ENCODE measurements at places on chromosomes 13 and 19.

DNA sequence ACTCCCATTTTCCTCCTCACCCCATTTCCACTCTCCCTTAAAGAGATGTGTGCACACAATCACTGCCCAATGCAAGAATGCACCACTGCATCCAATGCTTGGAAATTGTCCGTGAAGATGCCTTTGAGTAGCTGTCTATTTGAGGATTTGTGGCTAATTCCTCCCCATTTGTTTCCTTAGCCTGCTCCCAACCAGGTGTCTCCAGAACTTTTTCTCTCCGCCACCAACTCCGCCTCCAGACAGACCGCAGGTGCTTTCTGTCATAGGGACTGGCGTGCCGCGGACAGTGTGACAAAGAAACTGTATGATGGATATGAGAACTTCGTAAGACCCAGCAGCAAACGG lies 461 bp upstream of the TM9SF2 start:
- DNase-seq, result no peak

DNA sequence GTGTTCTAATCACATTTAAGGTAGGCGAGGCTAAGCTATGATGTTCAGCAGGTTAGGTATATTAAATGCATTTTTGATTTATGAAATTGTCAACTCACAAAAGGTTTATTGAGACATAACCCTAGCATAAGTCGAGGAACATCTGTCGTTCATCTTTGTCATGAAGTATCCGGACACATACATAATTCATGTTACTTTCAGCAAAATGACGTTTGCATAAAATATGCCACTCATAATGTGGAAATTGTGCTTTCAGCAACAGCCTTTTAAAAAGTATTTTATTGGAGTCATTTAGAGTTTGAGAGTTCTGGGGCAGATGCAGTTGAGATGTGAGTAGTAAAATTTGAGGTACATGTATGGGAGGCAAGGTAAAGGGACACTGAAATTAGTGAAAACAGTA lies 66.4 kb downstream of the NAA16 start:
- DNase-seq, result no peak

GRCh38 chr13:94140511-94140910 lies 339.0 kb downstream of the DCT start:
- no peak for DNase-seq

DNA sequence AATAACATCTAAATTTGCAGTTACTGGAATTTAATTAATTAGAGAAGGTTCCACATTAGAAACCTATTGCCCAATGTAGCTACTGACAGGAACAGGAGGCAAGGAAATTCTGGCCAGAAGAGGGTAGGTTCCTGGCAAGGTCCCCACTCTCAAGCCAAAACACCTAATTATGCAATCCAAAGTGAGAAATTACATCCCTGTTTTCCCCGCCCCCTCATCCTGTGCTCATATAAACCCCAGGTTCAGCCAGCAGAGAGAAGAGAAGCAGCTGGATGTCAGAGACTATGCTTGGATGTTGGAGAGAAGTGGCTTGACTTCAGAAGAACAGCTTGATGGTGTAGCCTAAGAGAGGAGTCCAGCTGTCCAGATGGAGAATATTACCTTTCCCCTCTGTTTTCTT lies 951.3 kb upstream of the PRR20A start:
- no peak for DNase-seq

DNA sequence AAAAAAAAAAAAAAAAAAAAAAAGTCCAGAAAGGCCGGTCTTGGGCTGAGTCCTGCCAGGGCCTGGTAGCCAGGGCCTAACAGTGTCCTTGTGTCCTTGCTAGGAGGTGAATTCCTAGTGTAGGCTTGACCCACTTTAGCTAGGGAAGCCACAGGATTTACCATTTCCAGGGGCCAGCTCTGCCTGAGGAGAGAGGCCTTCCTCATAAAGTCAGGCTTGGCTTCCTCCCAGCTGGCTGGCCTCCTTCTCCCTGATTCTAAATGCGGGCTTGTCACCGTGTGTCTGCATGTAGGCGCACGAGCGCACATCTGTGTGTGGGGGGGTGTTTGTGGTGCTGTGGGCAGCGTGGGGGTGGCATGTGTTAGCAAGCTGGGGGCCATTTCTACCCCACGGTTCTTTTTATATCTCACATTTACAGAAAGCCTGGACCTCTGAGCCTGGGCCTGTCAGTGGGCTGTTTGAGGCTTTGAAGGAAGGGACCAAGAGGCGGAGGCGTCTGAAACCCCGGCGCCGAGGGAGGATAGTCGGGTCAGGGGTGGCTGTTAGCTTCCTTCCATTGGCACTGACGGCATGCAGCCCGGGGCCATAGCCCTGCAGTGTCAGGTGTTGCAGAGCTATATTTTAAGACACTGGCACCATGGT lies 31.7 kb downstream of the IER2 start:
- no peak for DNase-seq

DNA sequence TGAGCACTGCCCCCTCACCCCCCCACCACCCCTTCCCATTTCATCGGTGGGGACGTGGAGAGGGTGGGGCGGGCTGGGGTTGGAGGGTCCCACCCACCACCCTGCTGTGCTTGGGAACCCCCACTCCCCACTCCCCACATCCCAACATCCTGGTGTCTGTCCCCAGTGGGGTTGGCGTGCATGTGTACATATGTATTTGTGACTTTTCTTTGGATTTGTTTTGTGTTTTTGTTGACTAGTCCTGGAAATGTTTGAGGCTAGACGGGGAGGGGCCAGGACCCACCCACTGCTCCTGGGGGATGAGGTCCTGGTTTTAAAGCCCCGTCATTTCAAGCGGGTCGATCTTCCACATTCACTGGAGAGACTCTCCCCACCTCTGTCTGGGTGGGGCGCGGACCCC lies 3.0 kb upstream of the TEKTIP1 start:
- DNase-seq, result no peak

DNA sequence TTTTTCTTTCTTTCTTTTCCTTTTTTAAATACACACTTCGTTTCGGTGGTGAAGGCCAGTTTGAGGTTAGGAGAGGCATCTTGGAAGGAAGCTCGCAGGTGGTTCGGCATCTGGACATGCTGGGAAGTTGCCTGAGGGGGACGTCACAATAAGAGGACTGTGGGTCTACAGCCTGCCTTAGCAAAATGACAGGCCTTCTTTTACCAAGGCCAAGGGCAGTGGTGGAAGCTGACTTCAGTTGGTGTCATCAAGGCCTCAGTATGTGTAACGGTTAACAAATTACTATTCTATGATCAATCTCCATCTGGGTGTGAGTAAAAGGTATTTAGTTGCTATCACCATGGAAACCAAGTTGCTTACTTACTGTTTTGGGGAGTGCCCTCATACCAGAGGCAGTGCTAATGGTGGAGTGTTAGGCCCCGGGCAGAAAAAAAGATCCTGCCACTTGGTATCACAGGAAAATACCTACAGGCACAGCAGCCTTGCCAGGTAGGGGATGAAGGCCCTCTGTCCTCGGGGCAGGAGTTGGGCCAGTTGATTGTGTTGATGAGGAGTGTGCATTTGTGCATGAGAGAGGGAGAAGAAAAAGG lies 10.3 kb downstream of the ACTN4 start:
- DNase-seq, result no peak

- no peak for DNase-seq
Observed at GRCh38 chr13:110853235-110853721, 61.6 kb downstream of the ANKRD10 start.

GRCh38 chr13:51532736-51533197 lies 51.5 kb upstream of the WDFY2 start:
- no peak for DNase-seq

DNA sequence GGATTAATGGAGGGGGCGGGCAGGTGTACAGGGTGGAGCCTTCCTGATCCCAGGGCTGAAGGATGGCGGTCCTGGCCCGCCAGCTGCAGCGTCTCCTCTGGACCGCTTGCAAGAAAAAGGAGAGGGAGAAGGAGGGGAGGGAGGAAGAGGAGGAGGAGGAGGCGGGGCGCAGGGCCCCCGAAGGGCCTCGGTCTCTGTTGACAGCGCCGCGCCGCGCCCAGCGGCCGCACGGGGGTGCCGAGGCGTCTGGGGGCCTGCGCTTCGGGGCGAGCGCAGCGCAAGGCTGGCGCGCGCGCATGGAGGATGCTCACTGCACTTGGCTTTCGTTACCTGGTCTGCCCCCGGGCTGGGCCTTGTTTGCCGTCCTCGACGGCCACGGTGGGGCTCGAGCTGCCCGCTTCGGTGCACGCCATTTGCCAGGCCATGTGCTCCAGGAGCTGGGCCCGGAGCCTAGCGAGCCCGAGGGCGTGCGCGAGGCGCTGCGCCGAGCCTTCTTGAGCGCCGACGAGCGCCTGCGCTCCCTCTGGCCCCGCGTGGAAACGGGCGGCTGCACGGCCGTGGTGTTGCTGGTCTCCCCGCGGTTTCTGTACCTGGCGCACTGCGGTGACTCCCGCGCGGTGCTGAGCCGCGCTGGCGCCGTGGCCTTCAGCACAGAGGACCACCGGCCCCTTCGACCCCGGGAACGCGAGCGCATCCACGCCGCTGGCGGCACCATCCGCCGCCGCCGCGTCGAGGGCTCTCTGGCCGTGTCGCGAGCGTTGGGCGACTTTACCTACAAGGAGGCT lies at the start of gene PPM1N:
PPM1N (plus strand) TSS at position 33 of the 785 bp plus-strand sequence; CDS start at position 63, 30 bp downstream.
- no peak for DNase-seq

DNA sequence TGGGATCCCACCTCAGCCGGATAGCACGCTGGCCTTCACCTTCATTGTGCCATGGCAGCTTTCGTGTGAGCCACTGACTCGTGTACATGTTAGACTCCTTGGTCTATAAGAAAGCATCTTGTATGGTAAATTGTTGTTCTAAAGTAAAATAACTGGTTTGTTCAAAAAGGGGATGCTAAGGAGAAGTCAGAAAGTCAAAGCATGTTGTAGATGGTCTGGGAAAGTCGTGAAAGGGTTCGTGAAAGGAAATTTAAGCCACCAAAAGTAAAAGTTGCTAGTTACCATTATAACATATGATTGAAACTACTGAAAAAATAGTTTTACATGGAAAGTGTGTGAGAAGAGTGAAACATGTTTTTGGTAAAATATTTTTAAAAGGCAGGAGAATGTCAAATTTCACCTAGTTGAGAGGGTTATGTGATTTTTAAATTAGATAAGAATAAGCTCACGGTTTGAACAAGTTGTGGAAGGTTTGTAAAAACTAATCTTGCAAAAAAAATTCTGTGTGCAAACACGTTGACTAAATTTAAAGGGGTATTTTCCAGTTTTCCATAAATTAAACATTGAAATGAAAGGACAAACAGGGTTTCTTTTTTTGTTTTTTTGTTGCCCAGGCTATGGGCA lies 23.4 kb downstream of the DPRX start:
- no peak for DNase-seq
